ENCODE measurements at places on chromosomes 12 and 14.

GRCh38 chr14:37179896-37180502 is 7.6 kb upstream of the SLC25A21 start:
- no peak for DNase-seq

DNA sequence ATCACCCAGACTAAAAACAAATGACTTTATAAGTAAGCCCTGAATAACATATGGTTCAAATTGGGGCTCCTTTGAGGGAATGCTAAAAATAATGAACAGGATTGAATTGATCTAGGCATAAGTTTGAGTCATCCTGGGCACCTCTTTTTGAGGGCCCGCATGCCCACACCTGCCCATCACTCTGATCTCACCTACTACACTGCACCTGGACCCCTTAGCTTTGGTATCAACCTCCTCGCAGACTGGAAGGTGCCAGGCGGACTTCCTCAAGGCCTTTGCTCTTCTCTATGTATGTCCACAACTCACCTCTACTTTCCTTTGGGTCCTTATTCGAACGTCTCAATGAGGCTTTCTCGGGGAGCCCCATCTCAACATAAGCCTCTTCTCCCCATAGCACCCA is 17.2 kb downstream of the NTN4 start:
- DNase-seq: no peak

DNA sequence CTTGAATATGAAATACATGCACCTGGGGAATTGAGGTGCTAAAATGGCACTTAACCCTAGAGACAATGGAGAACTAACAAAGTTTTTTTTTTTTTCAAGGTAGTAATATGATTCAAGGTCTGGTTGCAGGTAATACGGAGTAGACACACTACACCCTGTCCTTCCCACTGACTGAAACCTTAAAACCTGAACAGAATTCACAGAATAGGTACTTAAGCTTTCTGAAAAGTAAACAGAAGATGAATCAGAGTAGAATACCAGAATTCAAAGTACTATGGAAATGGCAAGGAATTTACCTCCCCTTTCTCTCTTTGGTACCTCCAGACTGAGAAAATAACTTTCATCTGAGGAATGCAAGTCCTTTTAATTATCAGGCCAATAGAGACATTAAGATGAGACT is 87.2 kb downstream of the PAPLN start:
- no peak for DNase-seq

DNA sequence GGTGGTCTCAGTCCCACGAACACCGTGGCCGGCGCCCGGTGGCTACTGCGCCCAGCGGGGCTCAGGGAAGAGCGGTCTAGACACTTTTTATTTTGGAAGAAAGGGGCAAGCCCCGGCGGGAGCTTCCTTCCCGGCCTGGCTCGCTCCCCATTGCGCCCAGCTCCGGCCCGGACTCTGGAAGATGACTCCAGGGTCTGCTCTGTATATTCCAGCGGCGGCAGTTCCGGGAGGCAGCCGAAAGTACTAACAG is 225.1 kb upstream of the CRY1 start:
- no peak for DNase-seq

GRCh38 chr14:59271734-59272133 is 83.3 kb downstream of the DAAM1 start:
- DNase-seq: no peak

DNA sequence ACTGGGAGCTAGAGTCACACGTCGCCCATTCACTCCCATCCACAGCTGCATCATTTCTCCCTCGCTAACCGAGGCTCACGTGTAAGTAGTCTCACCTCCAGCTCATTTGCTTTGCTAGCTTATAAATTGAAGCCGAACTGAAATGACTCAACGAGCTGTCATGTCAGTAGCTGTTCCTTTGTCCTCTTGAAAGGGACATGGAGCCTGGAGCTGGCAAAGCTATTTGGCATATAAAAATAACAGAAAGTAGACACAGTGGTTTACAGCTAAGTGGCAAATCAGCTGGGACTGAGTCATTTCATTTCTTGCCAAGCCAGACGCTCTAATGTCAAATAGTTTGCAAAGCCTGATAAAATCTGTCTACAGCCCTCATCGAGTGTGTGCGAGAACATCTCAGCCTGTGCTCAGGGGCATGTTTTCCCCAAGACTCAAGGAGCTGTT is 114.4 kb upstream of the TMEM233 start:
- no peak for DNase-seq

GRCh38 chr12:57993030-57993429 is 51.7 kb downstream of the ATP23 start:
- DNase-seq: no peak

Data from NB4 (cell line).